ENCODE measurements at places on chromosomes 2 and 18. TPM values are rescaled to one million over a fixed set of nuclear protein-coding genes. Genes with fewer than 3 reads are reported as not detected.

- no peak for DNase-seq
Observed at GRCh38 chr2:162839419-162839818, 852 bp upstream of the KCNH7 start.

The SLC30A3 gene
- 7.8 TPM for polyA plus RNA-seq

The CLIP4 gene
- 18.0 TPM for polyA plus RNA-seq

DNA sequence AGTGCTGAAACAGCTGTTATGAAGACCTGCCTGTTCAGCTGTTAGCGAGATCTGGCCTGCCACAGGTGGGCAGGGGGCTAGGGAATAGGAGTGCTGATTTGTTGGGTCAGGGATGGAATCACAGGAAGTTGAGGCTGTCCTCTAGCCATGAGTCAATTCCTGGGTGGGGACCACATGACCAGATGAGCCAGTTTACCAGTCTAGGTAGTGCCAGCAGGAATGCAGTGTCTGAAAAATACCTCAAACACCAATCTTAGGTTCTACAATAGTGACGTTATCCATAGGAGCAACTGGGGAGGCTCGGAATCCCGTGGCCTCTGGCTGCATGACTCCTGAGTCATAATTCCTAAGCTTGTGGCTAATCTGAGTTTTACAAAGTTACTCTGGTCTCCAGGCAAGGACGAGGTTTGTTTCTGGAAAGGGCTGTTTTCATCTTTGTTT lies 44.9 kb downstream of the DYSF start:
- no peak for DNase-seq

- DNase-seq: no peak
Observed at GRCh38 chr2:59080451-59081181, 839.5 kb upstream of the FANCL start.

DNA sequence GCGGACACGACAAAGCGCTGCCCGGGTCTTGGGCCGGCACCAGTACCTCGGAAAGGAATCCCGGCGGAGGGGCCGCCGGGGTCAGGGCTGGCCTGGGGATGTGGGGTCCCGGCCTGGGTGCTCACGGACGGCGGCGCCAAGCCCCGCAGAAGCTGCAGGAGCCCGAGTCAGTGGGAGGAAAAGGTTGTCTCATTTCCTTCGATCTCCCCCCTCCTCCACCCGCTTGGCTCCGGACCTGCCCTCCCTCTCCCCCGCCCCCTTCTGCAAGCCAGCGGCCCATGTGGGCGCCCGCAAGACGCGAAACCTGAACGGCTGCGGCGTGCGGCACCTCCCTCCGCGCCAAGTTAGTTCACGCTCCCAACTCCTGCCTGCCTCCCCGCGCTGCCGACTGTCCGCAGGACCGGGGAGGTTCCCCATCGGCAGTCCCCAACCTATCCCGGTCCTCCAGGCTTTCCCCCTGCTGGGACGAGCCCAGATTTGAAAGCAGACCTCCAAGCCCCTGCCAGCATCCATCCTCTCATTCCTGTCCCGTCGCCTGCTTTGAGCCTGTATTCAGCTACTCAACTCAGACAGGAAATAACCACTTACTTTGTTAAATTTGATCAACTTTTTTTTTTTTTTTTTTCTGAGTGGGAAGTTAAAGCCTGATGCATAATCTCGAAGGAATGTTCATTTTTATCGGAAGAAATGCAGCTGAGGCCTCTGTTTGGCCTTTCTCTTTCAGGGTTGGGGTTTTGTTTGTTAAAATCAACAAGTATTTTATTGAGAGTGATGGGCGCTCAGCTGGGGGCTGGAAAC lies at the start of gene EVA1A:
Gene EVA1A (minus strand): TSS at position 172 of the 798 bp plus-strand sequence. CDS start 42,799 bp downstream, outside the sequence.
- DNase-seq: no peak

DNA sequence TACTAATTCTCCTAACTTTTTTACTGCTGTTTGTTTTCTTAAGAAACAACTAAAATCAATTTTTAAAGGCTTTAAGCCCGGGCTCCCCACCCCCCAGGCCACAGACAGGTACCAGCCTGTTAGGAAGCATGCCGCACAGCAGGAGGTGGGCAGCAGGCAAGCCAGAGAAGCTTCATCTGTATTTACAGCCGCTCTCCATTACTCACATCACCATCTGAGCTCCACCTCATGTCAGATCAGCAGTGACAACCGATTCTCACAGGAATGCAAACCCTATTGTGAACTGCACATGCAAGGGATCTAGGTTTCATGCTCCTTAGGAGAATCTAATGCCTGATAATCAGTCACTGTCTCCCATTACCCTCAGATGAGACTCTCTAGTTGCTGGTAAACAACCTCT lies 517.0 kb downstream of the NRXN1 start:
- DNase-seq: no peak

GRCh38 chr2:157919181-157919580 lies 43.1 kb upstream of the ACVR1 start:
- DNase-seq: no peak

- DNase-seq: no peak
Observed at GRCh38 chr2:70949086-70949485, 13.4 kb downstream of the ATP6V1B1 start.

GRCh38 chr18:371609-371982 lies 103.7 kb upstream of the THOC1 start:
- no peak for DNase-seq

The DOK6 gene
- 15.3 TPM for polyA plus RNA-seq

GRCh38 chr2:209771474-209772289 lies at the start of gene UNC80:
Gene UNC80, plus strand, starts transcription at chr2:209771832. Its CDS starts 241 bp downstream, at chr2:209772073.
- DNase-seq: peak; percentile 79

DNA sequence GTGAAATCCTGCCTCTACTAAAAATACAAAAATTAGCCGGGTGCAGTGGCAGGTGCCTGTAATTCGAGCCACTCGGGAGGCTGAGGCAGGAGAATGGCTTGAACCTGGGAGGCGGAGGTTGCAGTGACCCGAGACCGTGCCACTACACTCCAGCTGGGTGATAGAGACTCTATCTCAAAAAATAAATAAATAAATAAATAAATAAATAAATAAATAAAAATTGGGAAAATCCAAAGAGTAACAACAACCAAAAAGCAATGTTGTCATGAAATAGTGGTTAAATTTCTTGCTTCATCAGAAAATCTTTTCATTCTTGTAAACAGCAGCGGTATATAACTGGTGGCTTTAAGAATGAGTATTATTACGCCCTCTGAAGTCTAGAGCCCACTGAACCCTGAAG lies 54.4 kb downstream of the HEATR5B start:
- DNase-seq: no peak

DNA sequence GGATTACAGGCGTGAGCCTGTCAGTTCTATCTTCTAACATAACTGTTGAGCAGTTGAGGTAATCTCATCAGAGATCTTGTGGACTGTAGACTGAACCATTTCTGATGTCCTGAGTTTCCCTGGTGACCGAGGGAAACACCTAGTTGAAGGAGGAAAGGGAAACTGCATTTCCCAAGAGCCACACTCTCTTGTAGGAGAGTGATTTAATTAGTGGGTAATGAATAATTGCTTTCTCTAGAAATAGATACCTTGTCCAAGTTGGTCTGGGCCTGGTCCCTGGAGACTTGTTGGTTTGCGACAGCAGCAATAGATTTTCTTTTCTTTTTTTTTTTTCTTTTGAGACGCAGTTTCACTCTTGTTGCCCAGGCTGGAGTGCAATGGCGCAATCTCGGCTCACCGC lies 7.4 kb downstream of the TTLL4 start:
- DNase-seq: no peak

The AGPS gene
- 45.7 TPM for polyA plus RNA-seq

The HES6 gene
- polyA plus RNA-seq: 5.6 TPM

The TNP1 gene
- not detected for polyA plus RNA-seq

The FBXO41 gene
- 1.9 TPM for polyA plus RNA-seq

The DSG3 gene
- polyA plus RNA-seq: 0.01 TPM

- no peak for DNase-seq
Observed at GRCh38 chr2:232506709-232507108, 13.5 kb upstream of the PRSS56 start.

Data from right renal pelvis (tissue), 4 donors.